Glutamatergic neuron (in vitro differentiated cells): ENCODE measurements at places on chromosomes 11 and 22.

- DNase-seq: no peak
Observed at GRCh38 chr11:95991545-95991944, 67.6 kb upstream of the MTMR2 start.

- no peak for DNase-seq
Observed at GRCh38 chr11:34890089-34890488, 26.1 kb downstream of the APIP start.

- DNase-seq: no peak
Observed at GRCh38 chr11:134150195-134150903, 73.4 kb downstream of the NCAPD3 start.

DNA sequence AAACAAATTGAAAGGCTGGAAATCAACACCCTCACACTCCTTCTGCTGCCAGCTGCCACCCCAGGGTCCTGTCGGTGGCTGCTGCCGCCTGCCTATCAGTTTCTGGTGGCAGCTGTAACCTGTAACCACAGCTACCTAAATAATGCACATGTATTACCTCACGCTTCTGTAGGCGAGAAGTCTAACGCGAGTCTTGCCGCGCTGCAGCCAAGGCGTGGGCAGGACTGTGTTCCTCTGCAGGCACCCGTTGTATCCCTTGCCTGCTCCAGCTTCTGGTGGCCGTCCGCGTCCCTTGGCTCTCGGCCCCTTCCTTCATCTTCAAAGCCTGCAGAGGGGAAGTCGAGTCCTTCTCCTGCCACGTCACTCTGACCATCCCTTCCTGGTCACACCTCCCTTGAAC lies 44.1 kb upstream of the GCAT start:
- no peak for DNase-seq

DNA sequence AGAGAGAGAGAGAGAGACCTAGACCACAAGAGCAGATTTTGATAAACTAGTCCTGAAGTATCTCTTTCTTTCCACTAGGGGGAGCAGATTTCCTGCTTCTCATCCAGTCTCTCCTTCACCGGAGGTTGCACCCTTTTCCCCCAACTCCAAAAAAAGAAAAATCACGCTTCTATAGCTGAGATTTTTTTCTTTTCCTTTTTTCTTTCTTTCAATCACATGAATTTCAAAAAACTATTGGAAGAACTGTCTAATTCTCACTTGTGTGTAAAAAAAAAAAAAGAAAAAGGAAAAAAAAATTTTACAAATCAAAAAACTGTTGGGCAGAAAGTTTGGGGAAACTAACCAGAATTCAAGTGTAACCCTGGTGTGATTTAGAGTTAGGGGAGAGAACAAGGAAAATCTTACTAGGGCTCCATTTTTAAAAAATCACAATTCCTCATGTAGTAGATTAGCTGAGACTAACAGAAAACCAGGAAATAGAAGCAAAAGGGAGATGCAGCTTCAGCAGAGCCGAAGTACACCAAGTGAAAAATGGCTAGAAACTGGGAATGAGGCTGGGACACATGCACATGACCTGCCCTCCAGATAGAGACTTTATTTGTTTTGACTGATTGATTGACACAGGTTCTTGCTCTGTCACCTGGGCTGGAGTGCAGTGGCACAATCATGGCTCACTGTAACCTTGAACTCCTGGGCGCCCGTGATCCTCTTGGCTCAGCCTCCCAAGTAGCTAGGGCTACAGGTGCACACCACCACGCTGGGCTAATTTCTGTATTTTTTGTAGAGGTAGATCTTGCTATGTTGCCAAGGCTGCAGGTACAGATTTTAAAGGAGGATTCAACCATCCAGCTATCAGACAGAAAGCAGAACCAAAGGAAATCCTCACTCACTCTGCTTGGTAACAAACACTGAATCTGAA lies 27.1 kb downstream of the SDHD start:
- no peak for DNase-seq

GRCh38 chr11:7909585-7910285 lies 21.3 kb downstream of the OR10A6 start:
- DNase-seq: no peak

GRCh38 chr11:36465449-36466163 lies 44.5 kb downstream of the TRAF6 start:
- no peak for DNase-seq

DNA sequence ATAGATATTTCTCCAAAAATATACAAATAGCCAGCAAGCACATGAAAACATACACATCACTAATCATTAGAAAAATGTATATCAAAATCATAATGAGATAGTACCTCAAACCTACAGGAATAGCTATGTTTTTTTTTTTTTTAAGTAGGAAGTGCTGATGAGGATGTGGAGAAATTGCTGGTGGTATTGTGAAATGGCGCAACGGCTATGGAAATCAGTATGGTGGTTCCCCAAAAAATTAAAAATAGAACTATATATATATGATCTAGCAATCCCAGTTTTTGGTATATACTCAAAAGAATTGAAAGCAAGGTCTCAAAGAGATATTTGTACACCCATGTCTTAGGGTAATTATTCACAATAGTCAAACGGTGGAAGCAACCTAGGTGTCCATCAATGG lies 46.0 kb upstream of the HIPK3 start:
- no peak for DNase-seq

DNA sequence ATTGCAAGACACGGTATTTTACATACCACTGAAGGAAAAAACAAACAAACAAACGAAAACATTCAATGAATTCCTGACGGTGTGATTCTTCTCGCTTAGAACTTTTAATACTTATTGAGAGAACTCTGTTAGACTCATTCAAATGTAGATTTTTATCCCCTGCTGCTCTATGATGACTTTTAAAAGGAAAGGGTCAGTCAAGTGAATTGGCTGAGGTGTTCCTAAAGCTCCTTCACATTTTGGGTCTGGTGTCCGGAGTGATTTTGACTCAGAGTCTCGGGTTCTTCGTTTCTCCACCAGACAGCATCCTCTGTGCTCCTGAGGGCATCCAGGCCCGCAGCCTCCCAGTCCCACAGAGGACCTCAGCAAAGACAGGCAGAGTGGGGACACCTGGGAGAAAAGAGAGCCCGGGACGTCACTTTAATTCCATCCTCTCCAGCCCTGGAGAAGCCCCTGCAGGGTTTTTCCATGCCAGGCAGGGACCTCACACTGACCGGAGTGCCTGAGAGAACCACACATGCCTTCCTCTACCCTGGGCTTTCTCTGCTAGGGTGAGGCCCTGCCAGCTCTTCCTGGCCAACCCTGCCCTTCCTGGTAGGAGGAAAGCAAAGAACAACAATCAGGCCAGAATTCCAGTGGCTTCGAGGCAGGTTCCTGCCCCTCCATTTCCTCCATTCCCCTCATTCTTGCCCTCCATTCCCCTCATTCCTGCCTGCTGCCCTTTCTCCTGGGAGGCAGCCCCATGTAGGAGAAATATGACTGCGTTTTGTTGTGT lies 1.4 kb upstream of the CSF2RB start:
- no peak for DNase-seq

- no peak for DNase-seq
Observed at GRCh38 chr11:119258983-119259382, 52.8 kb downstream of the CBL start.

GRCh38 chr22:20021196-20022181 lies 579 bp downstream of the TANGO2 start:
- no peak for DNase-seq

- no peak for DNase-seq
Observed at GRCh38 chr22:48753381-48753730, 1074.3 kb downstream of the BRD1 start.

- DNase-seq: no peak
Observed at GRCh38 chr22:48942698-48943566, 884.7 kb downstream of the BRD1 start.

DNA sequence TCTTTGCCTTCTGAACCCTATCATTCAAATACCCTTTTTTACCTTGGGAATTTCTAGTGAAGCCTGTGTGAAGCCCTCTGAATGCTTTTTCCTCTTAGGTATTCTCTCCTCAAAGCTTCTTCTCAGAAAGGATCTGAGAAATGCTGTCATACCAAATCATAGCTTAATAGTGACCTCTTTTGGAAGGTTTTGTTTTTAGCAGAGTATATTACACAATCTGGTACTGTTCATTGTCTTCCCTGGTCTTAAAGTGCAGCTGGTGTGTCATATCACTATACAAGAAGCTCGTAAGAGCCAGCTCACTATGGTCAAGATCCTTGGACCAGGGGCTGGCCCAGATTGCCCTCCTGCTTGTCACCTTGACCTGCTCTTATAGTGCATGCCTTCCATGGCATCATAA lies 204.4 kb upstream of the ANO5 start:
- no peak for DNase-seq
